ENCODE measurements at places on chromosomes 7 and 10.

DNA sequence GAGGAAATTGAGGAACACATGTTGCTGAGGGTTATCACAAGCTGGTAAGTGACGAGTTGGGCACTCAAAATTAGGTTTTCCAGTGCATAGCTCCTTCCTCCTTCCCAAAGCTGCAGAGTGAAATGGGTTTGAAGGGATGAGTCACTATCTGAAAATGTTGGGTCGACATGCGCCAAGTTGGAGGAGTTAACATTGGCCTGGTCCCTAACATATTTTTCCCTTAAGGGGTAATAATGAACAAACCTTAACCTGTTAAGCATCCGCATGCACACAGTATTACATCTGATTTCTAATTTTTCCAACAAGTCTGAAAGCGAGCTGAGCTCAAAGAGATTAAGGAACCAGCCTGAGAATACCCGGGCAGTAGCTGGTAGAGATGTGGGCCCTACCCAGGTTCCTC lies 20.7 kb upstream of the TECTB start:
- DNase-seq, result no peak

DNA sequence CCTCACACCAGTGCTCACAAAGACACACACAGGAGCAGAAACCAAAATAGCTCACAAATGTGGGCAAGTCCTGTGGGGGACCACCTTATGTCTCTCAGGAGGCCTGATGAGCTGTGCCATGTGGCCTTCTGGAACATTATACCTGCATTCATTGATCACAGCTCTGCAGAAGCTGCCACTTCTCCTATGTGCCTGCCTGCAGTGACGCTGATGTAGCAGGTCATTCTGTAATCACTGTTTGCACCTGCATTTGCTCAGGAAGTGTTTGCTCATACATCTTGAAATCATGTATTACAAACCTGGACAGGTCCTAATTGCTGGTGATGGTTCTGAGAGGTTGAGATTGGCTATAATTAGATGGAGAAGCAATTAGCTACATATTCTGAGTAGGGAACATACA lies 310.2 kb downstream of the AUTS2 start:
- DNase-seq, result no peak

GRCh38 chr7:47896809-47897423 lies 51.4 kb downstream of the PKD1L1 start:
- no peak for DNase-seq

DNA sequence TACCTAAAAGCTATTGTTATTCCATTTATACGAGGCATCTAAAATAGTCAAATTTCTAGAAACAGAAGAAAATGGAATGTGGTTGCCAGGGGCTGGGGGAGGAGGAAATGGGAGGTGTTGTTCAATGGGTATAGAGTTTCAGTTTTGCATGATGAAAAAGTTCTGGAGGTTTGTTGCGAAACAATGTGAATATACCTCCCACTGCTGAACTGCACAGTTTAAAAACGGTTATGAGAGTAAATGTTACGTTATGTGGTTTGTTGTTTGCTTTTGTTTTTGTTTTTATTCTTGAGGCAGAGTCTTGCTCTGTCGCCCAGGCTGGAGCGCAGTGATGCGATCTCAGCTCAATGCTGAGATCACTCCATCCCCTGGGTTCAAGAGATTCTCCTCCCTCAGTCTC lies 64.9 kb upstream of the NRBF2 start:
- DNase-seq, result no peak

DNA sequence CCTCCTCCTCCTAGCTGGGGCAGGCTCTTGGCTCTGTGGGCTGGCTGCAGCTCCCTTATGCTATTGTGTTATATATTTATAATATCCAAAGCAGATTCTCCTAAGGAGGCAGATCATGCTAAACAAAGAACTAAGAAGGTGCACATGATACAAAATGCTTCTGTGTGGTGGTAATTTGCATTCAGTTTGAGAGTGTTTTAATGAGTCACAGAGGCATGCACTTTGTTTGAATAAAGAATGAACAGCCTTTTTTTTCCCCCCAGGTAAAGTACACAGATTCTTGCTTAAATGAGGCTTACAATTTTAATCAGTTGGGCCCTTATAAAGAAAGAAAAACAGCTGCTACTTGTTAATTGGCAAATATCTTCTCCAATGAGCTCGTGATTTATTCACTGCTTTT lies 95.0 kb downstream of the FANK1 start:
- no peak for DNase-seq

DNA sequence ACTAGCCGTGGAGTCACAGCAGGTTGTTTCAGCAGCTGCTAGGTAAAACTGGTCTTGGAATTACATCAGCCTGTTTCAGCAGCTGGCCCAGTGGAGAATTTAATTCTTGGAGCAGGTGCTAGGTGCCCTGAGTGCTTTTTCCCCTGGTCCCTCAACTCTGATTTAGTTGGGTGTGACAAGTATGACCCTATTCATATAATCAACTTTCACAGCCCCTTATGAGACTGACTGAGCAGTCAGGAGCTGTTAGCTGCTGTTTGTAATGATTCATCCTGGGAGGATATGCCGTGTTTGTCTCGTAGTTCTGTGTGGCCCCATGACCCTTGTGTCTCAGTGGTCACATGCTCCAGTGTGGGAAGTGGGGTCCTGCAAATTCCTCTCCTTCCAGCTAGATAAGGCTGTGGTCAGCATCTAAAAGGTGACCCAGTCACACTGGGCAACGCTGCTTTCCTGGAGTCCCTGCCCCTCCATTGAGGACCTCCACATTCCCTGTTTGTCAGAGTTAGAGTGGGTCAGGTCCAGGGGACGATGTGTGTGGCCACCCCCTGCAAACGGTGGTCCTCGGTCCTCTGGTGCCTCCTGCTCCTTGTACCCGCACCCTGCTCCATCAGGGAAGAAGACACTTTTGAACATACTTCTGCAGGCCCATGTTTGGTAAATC lies 28.3 kb downstream of the TBATA start:
- DNase-seq, result no peak

- DNase-seq, result no peak
Observed at GRCh38 chr10:19728376-19728775, 87.9 kb upstream of the PLXDC2 start.

GRCh38 chr10:76086761-76087639 lies 655.6 kb downstream of the LRMDA start:
- DNase-seq, result peak; percentile 28

DNA sequence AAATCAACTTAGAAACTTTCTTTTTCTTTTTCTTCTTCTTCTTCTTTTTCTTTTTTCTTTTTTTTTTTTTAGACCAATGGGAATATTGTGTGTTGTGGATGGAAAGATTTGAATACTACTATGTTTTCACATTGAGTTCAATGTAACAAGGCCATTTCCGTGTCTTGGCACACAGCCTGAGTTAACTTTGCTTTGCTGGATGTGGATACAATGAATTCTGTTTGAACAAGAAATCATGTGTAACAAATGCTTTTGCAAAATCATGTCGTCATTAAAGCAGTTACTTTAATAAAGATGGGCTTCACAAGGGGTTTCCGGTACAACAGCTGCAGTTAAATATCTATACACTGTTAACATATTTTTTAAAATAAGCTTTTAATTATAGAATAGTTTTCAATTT lies 13.5 kb upstream of the ENTPD1 start:
- no peak for DNase-seq

- no peak for DNase-seq
Observed at GRCh38 chr10:124329941-124330340, 88.8 kb downstream of the OAT start.

DNA sequence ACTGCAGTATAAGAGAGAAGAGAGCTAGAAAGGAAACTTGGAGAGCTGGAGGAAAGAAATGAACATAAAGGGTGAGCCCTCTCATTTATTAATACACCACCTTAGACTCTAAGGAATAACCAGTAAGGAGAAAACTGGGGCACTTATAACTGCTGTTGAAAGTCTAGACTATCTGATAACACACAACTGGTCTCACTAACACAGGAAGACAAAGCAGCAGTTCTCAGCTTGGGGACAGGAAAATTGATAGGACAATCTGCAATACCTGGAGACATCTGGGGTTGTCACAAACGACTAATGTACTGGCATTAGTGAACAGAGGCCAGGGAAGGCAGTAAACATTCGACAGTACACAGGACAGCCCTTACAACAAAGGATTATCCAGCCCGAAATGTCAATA lies 6.8 kb downstream of the ELMO1 start:
- no peak for DNase-seq

DNA sequence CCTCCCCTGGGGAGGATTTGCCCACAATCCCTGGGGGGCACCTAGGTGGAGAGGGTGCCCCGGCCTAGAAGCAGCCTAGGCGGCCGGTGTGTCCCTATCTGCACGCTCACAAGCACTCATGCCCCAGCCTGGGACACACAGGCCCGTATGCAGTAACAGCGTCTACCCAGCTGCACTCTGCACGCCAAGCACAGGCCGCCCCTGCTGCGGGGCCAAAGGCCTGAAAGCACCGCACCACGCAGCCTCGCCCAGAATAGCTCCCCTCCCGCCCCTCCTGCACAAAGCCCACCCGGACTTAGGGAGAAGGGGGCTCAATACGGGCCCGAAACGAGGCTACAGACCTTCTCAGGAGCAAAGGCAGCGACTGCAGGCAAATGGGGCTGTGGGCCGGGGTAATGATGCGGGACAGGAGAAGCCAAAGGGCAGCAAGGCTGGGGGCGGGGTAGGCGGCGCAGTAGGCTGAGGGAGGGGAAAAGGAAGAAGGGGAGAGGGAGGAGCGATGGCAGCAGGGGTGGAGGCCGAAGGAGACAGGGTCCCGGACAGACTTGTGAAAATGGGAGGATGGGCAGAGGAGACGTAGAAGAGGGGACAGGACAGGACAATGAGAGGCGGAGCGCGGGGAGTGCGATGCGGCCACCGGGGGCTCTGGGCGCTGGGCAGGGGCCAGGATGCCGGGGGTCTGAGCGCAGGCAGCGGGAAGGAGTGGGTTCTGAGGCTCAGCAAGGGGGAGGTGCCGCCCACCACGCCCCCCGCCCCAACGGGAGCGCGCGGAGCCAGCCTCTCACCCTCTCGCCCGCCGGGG lies 544 bp downstream of the GPRIN2 start:
- DNase-seq, result no peak

GRCh38 chr7:23696916-23697441 lies 13.0 kb upstream of the STK31 start:
- peak; percentile 70 for DNase-seq

DNA sequence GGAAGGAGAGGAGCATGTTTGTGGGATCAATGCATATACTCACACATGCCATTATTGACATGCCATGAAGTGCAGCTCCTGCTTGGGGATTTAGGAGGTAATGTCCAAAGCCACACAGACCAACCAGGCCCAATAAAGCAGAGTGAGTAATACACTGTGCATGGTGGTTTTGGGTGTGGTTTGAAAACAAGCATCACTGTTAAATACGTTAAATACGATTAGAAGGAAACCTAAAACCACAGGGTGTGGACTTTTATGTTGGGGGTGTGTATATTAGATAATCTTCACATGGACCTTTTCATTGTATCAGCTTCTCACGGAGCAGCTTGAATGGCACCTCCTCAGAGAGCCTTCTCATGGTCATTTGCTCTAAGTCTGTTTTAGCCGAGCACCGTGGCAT lies 10.4 kb upstream of the EIF3A start:
- DNase-seq, result no peak

- no peak for DNase-seq
Observed at GRCh38 chr7:43460733-43461348, 122.1 kb upstream of the STK17A start.

GRCh38 chr7:41188163-41189130 lies 514.4 kb downstream of the INHBA start:
- no peak for DNase-seq

GRCh38 chr7:98855610-98856422 lies 14.0 kb downstream of the TMEM130 start:
- DNase-seq, result no peak

DNA sequence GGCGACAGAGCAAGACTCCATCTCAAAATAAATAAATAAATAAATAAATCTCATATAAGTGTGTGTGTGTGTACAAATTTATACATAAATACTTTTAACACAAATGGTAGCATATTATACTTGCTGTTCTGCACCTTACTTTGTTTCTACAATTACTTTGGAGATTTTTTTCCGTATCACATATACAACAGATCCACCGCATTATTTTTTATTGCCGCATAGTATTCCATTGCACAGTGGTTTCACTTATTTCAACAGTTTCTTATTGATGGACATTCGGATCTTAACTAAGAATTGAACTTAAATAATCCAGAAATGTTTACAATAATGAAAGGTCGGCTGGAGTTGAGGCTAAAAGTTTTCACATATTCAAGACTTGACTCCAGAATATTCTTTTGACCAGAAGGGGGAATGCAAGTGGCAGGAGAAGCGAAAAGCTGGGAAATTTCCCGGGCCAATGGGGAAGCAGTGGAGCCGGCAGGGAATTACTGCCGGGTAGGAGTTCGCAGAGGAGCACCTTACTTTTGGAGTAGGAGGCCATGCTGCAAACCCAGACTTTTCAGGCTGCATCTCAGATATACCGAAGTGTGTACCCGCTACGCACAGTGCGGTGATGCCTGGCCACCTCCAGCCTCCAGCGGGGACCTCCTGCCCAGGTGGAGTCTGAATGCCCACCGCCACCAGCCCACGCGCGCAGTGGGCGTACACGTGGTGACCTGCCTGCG lies 415 bp upstream of the CNNM1 start:
- no peak for DNase-seq

- DNase-seq, result no peak
Observed at GRCh38 chr7:137772748-137773147, 74.0 kb downstream of the DGKI start.

DNA sequence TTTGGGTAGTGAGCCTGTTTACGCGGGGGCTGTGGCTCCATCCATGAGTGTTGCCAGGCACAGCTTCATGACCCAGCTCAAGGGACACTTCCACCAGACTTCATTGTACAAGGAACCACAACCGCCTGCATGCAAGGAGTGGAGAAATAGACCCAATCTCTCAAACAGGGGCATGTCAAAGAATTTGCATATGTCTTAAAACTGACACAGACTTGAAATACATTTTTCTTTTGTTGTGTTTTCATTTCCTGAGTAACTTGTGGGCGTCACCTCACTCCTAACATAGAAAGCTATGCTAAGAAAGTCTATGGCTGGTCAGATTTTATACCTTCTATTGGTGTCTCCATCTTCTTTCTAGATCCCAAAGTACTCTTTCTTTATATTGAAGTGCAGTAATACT lies 266.2 kb upstream of the RNF32 start:
- no peak for DNase-seq

DNA sequence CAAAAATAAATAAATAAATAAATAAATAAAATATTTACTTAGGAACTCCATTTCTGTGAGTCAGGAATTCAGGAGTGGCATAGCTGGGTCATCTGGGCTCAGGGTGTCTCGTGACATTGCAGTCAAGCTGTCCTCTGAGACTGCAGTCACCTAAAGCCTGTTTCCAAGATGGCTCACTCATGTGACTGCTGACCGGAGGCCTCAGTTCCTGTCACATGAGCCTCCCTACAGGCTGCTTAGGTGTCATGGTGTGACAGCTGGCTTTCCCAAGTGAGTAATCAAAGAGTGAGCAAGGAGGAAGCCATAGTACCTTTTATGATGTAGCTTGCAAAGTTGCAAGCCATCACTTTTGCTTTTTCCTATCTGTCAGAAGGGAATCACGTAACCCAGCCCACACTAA lies 128.6 kb upstream of the KCTD7 start:
- DNase-seq, result no peak
